ENCODE measurements at places on chromosomes 7 and 10.

DNA sequence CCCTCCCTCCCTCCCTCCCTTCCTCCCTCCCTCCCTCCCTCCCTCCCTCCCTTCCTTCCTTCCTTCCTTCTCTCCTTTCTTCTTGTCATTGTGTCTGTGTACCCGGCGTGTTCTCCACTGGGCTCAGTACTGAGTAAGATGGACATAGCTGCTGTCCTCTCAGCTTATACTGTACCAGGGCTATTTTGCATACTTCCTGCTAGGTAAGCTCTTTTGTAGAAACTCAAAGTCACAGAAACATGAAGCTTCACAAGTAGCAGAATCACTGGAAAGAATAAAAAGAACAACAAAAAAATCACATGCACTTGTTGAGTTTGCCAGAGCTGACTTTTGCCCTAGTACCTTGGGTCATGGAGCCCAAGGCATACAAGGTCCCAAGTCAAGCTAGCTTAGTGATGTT lies 125.7 kb downstream of the PLPP4 start:
- DNase-seq, result no peak

DNA sequence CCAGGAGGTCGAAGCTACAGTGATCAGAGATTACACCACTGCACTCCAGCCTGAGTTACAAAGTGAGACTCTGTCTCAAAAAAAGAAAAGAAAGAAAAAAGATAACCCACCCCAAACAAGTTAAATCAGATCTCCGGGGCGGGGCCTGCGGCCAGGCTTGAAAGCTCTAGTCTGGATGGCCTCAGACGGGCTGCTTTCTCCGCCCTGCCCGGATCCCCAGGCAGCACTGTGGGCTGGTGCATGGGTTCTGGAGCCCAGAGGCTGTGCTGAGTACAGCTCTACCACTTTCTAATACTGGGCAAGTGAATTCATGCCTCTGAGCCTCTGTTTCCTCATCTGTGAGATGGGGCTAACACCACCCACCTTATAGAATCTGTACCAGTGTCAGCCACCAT lies 83.7 kb downstream of the ZMIZ1 start:
- no peak for DNase-seq

GRCh38 chr10:100998183-100998990 lies 1.2 kb upstream of the LZTS2 start:
- DNase-seq, result no peak

- DNase-seq, result no peak
Measured at GRCh38 chr7:78499283-78499682, 700.7 kb downstream of the PHTF2 start.

DNA sequence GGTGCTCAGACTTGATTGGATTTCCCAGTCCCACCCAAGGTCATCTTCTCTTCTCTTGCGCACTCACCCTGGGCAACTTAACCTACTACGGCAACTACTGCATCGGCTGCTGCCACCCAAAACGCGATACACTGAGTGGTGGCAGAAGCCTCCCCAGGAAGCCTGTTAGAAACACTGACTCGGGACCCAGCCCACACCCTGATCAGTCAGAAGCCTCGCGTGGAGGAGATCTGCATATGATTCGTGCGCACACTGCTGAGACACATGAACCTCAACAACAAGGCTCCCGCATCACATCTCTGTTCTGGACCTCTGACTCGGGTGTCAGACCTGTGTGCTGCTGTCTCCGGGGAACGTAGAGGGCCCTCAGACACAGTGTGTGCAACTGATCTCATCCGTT lies 419.5 kb downstream of the PAXIP1 start:
- DNase-seq, result no peak

GRCh38 chr10:2611603-2612002 lies 455.7 kb upstream of the PFKP start:
- DNase-seq, result no peak

GRCh38 chr7:116630932-116631671 lies 40.9 kb upstream of the MET start:
- no peak for DNase-seq

DNA sequence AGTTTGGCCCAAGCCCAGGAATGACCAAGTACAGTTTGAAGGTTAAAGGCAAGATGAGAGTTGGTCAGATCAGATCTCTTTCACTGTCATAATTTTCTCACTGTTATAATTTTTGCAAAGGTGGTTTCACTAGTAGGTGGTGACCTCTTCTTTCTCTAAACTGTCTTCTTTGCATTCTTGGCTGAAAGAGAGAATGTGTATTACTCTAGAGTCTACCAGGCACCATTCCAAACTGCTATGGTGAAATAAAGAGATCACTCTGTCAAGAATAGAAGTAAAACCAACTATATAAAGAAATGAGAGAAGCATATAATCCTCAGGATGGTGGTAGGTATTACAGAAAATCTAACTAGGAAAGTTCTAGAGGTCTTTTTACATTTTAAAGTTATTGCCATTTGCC lies 72.7 kb downstream of the DYNC1I1 start:
- DNase-seq, result no peak

DNA sequence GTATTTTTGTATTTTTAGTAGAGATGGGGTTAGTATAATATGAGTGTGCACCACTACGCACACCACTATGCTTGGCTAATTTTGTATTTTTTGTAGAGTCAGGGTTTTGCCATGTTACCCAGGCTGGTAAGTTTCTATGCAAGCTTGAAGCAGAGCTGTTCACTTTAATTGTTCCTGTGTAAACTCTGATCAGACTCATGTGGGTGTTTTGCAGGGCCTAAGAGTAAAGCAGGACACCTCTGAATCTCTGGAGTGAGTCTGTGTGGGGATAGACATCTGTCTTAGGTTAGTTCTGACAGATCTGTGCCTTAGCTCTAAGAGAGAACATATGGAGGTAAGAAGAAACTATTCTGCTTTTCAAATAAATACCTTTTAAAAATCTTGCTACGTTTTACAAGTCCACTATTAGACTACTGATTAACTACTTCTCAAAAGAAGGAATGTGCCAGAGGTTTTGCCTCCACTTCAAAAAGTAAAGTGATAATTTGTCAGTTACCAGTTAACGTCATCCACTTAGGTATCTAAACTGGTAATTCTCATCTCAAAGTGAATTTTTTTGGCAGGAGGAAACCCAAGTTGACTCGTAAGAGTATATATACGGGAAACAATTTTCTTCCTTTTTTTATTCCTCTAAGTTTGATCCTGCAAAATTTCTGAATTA lies 1.1 kb downstream of the COL17A1 start:
- no peak for DNase-seq

GRCh38 chr7:98785929-98786571 lies 83.8 kb downstream of the TMEM130 start:
- no peak for DNase-seq

DNA sequence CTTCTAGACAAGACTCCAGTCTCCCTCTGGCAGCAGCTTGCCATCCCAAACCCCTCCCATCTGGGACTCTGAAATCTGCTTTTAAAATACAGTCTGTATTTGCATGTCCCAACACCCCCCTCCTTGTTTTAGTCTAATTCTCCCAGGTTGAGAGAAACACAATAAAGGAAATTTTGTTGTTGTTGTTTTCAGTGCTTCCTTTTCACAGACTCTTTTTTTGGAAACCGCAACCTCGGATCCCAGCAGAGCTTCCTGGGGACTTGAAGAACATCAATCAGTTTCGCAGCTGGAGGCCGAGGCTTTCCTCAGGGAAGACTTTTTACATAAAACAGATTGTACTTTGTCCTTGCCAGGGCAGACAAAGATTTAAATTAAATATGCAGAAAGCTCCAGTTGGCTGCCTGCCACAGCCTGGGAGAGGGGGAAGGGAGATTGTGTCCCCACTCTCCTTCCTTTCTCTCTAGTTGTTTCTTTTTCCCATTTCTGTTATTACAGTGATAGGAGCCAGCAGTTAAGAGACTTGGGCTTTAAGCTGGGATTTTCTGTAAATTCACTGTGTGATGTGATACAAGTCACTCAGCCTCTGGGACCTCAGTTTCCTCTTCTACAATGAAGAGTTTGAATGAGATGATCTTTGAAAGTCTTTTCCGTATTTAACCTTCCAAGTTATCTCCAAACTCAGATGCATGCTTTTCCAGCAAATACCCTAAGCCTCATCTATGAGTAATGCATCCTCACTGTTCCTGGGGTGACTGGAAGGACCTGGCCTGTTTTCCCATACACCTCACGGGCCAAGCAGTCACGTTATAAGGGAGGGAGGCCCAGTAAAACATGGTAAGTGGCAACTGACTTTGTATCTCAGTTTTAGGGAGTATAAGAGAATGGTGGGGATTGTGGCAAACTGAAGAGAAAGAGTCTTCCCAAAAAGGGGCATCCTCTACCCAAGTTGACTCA lies 192.3 kb downstream of the REEP3 start:
- DNase-seq, result no peak

DNA sequence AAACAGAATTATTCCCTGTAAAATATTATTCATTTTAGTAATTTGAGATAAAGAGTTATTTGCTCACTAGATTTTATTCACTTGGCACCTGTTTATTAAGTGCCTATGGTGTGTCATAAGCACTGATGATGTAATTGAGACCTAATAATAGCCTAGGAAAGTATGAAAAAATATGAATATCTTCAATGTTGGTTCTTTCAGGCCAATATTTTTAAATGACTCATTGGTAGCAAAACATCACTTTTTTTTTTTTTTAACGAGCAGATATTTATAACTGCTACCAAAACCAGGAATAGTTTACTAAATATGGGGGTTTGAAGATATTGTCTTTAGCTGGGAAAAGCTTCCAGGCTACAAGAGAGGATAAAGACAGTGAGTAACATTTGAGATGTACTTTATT lies 228.0 kb downstream of the PRKG1 start:
- no peak for DNase-seq

- no peak for DNase-seq
Measured at GRCh38 chr10:80156216-80156615, 23.7 kb downstream of the PLAC9 start.

DNA sequence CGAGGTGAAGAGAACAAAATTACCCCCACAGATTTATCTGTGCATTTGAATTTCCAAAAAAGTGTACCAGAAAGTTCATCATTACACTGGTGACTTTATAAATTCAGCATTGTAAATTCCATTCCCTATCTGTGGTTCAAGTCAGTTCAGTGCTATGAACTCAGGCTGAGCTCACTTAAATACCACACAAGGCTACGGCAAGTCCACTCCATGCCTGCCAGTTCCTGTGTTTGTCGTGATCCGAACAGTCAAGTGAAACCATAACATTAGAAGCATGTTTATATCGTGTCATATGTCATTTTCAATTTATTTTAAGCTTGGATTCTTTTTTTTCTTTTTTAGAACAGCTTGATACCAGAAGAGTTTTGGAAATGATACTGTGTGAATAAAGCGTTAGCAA lies 14.8 kb downstream of the MBL2 start:
- no peak for DNase-seq

DNA sequence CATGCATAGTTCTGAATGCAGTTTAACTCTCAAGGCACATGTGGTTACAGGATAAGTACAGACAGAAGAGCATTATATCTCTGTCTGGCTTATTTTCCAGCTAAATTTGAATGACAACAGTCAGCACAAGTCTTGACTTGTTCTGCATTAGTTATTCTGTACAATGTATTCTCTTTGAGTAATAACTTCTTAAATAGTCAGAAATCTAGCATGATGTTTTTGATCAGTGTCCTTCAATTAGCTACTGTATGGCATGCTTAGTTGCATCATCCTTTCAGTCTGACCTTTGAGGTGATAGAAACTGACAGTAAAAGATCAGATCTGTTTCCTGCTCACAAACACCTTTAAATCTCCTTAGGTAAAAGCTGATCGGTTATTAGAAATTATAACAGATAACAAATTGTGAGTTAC lies 118.1 kb downstream of the ARL4A start:
- no peak for DNase-seq

- DNase-seq, result no peak
Measured at GRCh38 chr10:32347363-32348022, 535 bp upstream of the EPC1 start.

GRCh38 chr10:105195831-105196230 lies 554.7 kb downstream of the SORCS3 start:
- DNase-seq, result no peak

- no peak for DNase-seq
Measured at GRCh38 chr10:86752311-86752710, 4.1 kb upstream of the BMPR1A start.

- DNase-seq, result no peak
Measured at GRCh38 chr10:28939281-28940157, 262.2 kb downstream of the BAMBI start.

DNA sequence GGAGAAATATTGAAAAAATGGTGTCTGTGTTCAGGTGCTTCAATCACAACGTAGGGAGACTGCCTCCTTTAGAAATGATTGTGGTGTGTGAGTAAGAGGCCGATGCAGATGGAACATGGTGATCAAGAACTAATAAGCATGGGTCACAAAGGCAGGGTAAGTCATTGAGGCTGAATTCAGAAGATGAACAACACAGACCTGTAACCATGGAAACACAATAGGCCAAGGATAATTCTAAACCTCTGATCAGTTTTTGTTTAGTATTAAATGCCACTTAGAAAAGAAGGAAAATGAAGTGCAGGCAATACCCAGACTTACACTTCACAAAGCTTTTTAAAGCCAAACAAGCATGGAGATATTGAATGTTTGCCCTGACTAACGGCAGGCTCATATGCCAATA lies 32.8 kb upstream of the TAS2R16 start:
- DNase-seq, result no peak

- DNase-seq, result no peak
Measured at GRCh38 chr10:84195044-84195830, 900 bp downstream of the CDHR1 start.

DNA sequence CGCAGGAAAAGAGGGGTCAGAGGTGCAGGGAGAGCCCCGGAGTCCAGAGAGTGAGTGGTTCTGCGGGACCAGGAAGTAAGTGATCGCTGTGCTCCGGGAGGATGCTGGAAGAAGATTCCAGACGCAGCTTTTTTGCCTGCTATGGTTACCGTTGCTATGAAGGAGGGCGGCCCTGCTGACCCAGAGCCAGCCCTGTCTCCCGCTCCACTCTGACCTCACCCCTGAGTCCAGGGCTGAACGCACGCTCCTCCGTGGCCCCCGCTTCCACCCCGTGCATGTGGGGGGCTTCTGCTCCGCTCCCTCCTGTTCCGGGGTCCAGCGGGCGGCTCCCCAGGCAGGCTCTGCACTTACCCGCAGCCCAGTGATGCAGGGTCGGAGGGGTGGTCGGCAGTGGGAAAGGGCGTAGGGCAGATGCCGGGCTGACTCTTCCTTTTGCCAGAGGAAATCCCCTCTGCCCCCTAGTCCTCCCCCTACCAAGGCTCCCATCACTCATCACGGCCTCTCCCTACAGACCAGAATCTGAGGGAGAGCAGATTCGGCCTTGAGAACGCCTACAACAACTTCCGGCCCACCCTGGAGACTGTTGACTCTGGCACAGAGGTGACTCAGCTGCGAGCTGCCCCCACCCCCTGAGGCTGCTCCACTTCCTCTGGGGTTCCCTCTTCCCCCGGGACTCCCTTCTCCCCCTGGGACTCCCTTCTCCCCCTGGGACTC lies 2.7 kb upstream of the MUC17 start:
- peak; percentile 55 for DNase-seq

DNA sequence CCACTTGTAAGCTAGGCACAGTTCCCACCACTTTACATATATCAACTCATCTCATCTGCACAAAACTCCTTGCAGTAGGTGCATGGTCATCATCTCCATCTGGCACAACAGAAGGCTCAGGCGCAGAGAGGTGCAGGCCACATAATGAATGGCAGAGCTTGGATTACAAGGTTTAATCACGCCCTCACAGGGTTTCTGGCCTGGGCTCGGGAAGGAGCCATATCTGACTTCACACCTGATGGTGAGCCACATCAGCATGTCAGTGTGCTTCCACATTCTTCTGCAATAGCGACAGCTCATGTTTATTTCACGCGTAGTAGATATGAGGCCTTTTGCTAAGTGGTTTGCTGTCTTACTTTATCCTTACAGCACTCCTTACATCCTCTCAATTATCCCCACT lies 650.2 kb downstream of the INHBA start:
- DNase-seq, result no peak

GRCh38 chr10:57657164-57657765 lies 610.4 kb downstream of the IPMK start:
- no peak for DNase-seq

GRCh38 chr7:148953676-148954075 lies 69.6 kb upstream of the EZH2 start:
- DNase-seq, result no peak

Measured in activated T-cell treated with anti-CD3 and anti-CD28 coated beads for 24 hours (primary cell).